NCI-H187 (cell line): ENCODE measurements at places on chromosomes 2 and 18.

DNA sequence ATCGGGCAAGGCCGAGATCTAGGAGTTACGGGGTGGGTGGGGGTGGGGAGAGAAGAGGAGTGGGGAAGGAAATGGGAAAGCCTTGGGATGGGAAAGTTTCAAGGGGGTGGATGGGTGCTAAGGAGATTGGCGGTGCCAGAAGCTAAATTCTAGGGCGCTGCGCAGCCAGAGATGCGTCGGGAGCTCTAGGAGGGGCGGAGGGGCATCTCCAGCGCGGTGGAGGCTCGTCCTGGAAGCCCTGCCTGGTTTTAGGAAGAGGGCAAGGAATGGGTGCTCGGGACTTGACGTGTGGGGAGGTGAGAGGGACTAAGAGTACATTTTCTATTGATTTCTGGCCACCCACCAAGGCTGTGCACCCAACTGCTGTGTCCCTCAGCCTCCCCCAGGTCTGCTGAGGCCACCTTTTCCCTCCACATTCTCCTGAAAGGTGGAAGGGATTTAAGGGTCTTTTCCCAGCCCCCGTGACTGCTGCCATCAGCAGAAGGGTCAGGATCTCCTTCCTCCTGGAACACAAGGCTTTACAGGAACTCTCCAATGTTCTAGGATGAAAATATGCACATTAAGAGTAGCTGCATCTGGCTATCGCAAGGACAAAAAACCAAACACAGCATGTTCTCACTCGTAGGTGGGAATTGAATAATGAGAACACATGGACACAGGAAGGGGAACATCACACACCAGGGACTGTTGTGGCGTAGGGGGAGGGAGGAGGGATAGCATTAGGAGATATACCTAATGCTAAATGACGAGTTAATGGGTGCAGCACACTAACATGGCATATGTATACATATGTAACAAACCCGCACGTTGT is 1.4 kb downstream of the C2orf72 start:
- DNase-seq, result no peak

DNA sequence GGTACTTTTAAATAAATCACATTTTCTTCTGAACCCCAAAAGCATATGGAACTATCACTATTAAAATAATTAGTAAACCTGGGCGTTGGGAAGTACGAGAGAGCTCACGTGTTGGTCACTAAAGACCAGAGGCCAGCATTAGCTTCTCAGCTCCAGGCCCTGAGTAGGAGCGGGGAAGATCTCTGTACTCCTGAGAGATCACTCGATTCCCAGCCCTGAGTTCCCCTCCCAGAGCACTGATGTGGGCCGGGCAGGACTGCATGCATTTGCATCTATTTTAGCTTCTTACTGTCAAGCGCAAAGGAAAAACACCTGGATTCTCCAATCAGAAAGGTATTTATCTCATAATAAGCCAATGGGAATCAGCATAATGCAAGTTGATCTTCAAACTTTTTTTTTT is 6.2 kb downstream of the PXDN start:
- DNase-seq, result no peak

DNA sequence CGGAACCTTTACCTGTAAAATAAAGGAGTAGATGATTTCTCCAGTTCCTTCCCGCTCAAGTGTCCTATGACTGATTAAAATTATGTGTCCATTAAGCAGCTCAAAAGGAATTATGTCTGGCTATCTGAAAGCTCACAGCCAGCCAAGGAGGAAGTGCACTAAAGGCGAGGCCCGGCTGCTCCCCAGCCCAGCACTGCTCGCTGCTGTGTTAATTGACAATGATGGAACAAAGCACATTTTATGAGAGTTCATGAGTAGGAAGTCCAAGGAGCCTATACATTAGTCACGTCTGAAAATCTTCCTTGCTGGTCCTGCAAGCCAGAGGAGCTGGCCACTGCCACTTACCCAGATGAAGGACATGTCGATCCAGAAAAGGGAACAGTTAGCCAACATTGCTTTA is 14.3 kb downstream of the TTC32 start:
- no peak for DNase-seq

- DNase-seq, result no peak
Measured at GRCh38 chr2:208266553-208266893, 468 bp downstream of the PIKFYVE start.

- no peak for DNase-seq
Measured at GRCh38 chr2:134396493-134396892, 142.6 kb downstream of the MGAT5 start.

- DNase-seq, result no peak
Measured at GRCh38 chr2:170218931-170219330, 41.0 kb downstream of the MYO3B start.

GRCh38 chr18:49980896-49981295 is 167.6 kb upstream of the ACAA2 start:
- no peak for DNase-seq

DNA sequence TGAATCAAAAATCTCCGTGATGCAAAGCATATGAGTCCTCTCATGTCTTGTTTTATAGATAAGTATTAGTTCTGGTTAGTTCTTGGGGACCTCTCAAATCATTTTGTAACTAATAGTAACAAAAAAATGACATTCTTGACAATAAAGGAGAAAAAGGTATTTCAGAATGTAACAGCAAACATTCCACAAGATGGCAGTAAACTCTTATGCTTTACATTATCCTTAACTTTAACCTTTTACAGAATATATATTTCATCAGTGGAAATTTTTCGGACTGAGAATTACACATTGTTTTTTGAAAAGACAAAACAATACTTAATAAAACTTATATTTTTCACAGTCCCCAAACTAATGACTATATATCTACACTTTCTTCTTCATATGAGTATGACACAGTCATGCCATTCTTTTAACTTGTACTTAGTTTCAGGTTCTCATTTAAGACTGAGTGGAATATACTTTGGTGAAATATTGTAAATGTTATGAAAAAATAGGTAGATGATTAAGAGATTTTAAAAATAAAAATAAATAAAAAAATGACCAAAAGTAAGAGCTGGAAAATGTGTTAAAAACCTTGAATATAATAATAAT is 142.9 kb upstream of the NXPH2 start:
- DNase-seq, result no peak

DNA sequence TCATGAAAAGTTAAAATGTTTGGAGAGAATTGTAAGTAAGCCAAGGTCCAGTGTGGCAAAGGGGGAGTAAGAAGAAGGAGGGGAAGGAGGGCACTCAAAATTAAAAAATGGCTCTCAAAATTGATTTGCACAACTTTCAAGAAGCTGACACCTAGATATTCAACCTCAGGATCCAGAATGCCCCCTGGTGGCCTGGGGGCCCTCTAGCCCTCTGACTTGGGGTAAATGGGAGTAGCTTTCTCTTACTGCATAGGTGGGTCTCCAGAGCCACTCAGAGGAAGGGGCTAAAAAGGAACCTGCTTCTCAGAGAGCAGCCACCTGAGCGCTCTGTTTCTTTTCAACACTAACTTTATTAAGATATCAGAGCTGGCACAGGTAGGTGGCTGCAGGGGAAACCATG is 968.5 kb downstream of the BCL11A start:
- no peak for DNase-seq

GRCh38 chr18:48889115-48889941 is 61.4 kb downstream of the SMAD7 start:
- no peak for DNase-seq

DNA sequence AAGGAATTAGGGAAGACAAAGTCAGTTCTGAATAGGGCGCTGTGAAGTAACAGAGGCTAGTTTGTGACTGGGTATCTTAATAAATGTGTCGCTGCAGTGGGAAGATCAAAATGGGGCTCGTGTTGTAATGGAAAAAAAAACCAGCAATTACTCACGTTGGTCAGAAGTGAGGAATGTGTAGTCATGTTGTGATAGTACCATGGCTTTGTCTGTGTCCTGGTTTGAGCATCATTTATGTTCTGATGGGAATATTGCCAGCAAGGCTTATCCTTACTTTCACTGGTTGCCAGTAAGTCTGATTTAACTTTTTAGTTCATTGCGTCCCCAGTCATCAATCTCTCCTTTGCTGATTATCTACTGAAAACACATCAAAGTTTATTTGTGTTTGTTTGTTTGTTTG is 467.6 kb downstream of the NYAP2 start:
- no peak for DNase-seq

DNA sequence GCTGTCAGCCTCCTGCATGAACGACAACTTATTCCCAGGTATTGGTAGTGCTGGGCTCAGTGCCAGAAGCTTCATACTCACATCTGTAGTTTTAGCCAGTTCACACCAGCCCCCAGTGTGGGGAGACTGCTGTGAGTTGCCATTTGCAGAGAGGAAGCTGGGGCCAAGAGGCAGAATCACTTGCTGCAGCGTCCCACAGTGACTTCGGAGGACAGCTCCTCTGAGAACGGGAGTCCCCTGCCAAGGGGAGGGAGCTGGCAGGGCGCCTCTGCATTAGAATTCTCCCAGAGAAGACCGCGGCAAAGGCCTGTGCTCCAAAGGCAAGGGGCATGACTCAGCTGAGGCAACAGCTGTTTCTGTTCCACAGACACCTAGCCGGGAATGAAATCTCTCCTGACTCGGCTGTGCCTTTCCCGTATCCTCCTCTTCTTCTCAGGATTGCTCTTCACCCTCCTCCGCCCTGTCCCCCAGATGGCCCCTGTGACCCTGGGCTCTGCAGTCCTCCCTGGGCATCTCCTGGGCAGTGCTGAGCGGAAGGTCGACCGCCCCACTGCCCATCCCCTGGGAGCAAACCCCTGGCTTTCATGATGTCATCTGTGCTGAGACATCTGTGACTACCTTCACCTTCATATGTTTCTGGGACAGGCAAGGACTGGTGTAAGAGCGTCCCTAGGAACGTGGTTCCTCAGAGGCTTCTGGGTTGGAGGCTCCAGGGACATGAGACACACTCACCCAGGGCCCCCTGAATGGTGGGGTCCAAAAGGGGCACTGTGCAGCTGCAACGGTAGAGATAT is 18.0 kb downstream of the MAL start:
- no peak for DNase-seq

DNA sequence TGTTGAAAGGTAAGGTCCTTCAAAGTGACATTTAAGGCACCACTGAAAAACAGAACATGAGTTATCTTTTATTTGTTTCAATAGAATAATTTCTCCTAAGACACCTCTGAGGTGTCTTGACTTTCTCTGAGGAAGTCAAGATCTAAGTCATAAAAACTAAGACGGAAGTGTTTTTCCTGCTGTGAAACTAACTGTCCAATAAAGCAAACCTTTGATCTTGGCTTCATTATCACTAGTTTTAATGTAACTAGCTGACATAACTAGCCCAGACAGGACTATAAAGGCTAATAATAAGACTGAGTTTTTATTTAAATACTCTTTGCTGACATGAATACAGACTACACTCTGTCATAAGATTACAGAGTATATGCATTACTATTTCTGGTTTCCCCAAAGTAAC is 36.6 kb downstream of the INO80D start:
- no peak for DNase-seq

DNA sequence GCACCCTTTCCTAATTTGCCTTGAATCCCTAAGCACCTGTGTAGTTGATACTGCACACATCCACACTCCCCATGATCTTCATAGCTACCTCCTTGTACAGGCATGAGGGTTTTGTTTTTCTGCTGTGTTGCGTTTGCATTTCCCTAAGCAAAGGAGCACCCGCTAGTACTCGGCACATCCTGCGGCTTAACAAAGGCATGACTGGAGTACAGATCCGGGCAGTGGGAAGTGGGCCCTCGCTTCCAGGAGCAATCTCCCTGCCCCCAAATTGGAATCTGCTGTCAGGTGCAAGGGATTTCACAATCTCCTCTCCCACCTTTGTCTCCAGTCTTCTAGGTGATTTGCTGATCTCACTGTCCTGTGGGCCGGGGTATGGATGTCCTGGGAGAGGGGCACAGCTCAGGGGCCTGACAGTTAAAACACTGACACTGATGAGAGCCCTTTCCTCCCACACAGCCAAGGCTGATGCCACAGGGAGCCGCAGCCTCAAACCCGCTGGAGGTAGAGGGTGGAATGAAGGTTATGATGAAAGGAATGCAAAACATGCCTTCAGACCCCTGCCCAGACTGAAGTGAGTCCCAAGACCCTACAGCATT is 98.7 kb upstream of the THOC1 start:
- DNase-seq, result no peak

DNA sequence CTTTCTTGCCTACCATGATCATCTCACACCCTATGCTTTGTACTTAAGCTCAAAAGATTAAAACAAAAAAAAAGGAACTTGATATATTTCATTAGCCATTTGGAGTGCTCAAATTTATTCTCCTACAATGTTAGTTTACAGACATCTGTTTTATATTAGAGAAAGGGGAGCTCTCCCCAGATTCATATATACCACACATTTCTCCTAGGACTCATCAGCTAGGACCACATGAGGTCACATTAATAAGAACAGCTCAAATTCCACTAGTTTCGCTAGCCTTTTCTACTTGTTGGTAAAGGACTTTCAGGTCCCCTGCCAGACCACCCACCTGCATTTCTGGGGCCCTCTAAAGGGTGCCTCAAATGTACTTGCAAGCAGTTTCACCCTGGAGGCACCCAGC is 151.2 kb upstream of the MMADHC start:
- no peak for DNase-seq

- DNase-seq, result no peak
Measured at GRCh38 chr2:213238753-213239495, 45.3 kb upstream of the SPAG16 start.

DNA sequence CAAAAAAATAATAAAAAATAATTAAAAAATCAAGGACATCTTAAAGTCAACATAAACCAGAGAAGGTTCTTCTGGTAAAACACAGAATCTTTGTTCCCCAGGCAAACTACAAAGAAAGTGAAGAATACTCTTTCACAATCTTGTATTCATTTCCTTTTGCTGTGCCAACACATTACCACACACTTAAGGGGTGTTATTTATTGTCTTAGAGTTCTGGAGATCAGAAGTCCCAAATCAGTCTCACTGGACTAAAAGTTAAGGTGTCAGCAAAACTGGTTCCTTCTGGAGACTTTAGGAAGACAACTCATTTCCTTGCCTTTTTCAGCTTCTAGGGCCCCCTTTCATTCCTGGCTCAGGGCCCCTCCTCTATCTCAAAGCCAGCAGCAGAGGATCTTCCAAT is 12.2 kb upstream of the CAB39 start:
- no peak for DNase-seq

- DNase-seq, result no peak
Measured at GRCh38 chr18:59810183-59810582, 89.6 kb upstream of the PMAIP1 start.

GRCh38 chr2:11681722-11682589 is 12.0 kb upstream of the NTSR2 start:
- DNase-seq, result peak; percentile 78

- no peak for DNase-seq
Measured at GRCh38 chr18:25896956-25897355, 193.5 kb downstream of the SS18 start.

DNA sequence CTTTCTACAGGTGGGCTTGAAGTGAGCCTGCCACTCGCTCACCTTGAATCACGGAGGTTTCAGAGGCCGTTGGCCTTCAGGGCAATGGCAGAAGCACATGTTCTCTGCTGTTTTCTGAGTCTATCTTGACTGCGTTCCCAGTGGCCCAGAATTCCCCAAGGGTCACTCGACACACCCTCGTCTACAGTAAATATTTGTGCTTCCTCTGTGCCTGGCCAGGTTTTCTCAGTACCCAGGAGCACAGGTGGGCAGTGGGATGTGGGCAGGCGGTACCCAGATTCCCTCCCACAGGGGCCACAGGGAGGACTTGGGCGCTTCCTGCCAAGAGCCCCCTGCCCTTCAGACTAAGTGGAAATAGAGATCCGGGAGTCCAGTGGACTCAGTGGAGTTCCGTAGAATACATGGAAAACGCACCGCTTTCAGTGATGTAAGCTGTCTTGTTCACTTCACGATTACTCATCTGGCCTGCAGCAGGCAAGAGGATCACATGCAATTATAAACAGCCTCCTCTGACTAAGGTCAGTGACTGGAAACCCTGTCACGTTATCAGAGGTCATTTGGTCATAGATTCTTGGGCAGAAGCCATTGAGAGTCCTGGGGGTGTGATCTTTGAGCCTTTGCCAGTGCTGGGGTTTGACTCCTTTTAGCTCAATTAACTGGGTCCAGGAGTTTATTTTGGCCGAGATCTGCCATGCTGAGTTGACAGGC is 179.8 kb downstream of the NEDD4L start:
- peak; percentile 17 for DNase-seq
